Fibroblast of the aortic adventitia (primary cell): ENCODE measurements at places on chromosomes 1 and 21. TPM values are rescaled to one million over a fixed set of nuclear protein-coding genes. Genes with fewer than 3 reads are reported as not detected.

Gene CHI3L1
- 3.0 and 5.5 TPM in 2 replicates for total RNA-seq

- no peak for DNase-seq
Observed at GRCh38 chr1:56174176-56174885, 405.0 kb downstream of the PLPP3 start.

- DNase-seq: no peak
Observed at GRCh38 chr1:219661464-219662092, 48.7 kb upstream of the ZC3H11B start.

DNA sequence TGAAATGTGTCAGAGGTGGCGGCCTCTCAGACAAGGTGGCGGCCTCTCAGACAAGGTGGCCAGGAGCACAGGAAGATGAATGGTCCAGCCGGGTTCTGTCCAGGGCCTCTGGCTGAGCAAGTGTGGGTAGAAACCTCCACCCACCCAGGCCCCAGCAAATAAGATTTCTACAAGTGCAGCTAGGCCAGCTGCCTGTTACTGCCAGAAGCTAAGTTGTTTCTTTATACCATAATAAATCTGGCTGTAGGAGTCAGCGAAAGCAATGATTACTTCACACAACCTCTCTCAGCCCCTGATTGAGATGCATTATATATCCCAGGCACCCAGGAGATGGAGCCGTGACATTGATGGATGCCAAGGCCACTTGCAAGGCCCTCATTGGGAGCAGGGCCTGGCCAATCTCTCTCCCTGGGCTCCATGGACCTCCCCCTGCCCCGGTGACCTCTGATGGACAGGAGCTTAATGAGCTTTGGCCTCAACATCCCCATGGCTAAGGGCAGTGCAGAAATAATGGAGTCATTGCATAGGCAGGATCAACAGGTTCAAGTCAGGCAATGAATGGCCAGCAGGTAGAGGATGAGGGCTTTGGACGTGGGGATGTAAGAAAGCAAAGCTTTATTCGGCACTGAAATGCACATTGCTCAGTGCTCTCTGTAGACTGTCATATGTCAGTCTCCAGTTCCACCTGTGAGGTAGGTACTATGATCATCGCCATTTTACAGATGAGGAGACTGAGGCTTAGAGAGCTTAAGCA lies 92.9 kb downstream of the PTPRU start:
- no peak for DNase-seq

GRCh38 chr1:242411901-242412300 lies 112.6 kb downstream of the PLD5 start:
- DNase-seq: no peak
